ENCODE measurements at places on chromosomes 13 and 19.
A peak's percentile ranks its signal among the peaks of the same experiment; 100 is the strongest.

DNA sequence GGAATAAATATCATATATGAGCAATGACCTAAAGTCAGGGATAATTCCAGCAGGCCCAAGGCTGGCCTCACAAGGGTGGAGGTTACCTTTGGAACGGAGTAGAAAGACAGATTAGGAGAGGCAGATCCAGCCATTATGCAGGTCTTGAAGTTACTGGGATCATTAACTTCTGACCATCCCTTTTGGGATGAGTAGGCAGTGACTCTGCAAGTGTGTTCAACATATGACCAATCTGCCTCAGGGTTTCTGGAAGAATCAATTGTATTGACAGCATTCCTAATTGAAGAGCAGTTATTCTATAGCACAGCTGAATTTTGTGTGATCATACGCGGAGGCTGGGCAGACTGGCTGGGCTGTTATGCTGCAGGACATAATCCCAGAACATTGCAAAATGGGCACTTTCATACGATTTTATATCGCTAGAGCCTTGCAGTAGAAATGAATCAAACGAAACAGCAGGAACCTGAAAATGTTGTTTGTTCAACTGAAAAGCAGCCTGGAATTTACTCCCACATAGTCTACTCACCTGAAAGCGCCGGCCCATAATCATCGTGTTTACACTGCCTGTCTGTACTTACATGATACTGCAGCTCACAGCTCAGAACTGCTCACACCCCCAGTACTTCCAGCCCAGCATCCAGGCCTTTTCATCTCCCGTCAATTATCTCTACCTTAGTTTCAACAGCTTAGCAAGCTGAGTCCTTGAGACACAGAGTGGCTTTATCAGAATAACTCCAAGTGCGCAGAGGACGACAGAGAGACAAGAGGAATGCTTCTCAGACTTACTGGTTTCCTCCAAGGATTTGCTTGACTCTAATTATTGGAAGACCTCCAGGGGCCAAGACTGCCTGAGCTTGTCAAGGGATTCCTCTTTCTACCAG, 556.1 kb downstream of the EFNB2 start:
- DNase-seq, result no peak

DNA sequence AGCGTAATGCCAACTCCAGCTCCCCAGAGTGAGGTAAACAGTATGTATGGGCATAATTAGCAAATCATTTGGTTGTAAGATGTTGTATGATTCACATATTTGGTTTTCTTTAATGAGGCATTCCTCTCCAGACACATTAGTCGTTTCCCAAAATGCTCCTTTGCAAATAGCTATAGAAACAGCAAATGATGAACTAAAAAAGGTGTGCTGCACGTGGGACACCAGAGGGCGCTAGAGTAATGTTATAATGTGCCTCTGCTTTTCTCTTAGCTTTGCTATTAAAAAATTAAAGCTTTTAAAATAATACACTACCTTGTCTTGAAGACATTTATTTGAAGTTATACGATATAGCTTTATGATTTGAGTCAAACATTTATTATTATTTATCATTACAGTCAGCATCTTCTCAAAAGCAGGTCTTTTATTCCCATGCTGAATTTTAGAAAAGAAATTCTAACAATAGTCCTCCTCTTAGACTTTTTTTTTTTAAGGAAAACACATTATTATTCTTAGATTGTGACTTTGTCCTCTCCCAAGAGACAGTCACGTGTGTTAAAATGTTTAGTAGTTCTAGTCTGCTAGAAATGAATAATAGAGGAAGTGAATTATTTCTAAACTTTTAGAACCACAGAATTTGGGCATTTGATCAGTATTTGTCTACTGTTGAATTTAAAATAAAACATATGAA, 121.6 kb upstream of the FRY start:
- DNase-seq, result peak; percentile 50

GRCh38 chr19:15225760-15226159, 6.5 kb downstream of the EPHX3 start:
- no peak for DNase-seq

DNA sequence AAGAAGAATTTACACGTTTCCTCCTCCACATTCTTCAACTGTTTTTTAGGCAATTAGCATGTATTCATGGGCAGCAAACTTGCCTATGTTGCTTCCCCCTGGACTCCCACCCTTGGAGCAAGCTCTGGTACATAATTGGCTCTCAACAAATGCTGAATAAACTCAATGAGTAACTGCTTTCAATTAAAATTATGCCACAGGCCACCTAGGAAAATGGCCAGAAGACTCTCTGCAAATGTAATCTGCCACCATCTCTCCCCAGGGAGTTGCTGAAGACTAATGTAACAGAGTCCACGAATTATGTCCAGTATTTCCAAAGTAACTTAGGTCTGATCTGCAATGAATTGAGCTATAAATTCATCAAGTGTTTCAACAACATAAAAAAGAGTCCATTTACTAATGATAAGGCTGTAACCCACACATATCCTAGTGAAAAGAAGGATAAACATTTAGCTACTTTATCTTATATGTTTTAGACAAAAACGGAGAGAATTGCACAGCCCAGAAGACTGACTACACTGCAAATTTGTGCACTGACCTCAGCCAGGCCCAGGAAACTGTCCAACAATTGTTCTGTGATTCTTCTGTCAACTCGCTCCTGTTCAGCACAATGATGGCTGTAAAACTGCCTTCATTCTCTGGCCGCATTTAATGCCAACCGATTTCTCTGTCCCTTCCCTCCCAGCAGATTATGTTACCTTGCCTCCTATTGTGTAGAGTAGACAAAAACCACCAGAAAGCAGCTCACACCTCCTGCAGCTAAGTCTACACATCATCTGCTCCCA, 808.6 kb upstream of the ARGLU1 start:
- peak; percentile 16 for DNase-seq
